ENCODE measurements at places on chromosomes 13 and 19. TPM values are rescaled to one million over a fixed set of nuclear protein-coding genes. Genes with fewer than 3 reads are reported as not detected.

DNA sequence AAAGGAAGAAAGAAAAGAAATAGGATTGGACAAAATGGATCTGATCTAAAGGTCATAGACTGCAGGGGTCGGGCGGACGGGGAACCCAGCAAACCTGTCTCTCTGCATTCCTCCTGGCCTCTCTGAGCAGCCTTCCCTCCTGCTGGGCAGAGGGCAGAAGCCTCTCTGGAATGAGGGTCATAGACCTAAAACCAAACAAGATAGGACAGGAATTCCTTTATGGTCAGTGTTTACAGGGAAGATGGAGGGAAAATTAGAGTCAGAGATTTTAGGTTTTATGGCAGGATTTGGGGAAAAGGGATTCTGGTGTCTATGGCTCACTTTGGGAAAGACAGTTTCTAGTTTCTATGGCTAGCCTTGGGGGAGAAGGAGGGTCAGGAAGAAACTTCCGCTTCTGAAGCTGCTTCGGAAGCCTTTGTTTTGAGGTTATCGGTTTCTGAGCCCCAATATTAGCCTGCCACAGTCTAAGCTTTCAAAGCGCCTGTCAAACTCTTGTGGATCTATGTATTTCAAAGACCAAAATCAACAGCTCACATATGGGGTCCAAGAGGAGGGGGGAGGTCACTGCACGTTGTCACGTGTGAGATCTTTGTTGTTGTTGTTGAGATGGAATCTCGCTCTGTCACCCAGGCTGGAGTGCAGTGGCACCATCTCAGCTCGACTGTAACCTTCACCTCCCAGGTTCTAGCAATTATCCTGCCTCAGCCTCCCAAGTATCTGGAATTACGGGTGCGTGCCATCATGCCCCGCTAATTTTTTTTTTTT, 18.9 kb upstream of the DPRX start:
- DNase-seq: no peak

PGLYRP1 gene
- total RNA-seq: not detected

CYP4F12 gene
- 6.3 TPM for total RNA-seq

LCP1 gene
- 77.8 TPM for total RNA-seq

KASH5 gene
- total RNA-seq: not detected

GRCh38 chr19:32555786-32556185, 25.2 kb upstream of the PDCD5 start:
- no peak for DNase-seq

ZNF808 gene
- total RNA-seq: 11.6 TPM

- no peak for DNase-seq
Observed at GRCh38 chr19:7905859-7906258, 2.2 kb downstream of the MAP2K7 start.

DNA sequence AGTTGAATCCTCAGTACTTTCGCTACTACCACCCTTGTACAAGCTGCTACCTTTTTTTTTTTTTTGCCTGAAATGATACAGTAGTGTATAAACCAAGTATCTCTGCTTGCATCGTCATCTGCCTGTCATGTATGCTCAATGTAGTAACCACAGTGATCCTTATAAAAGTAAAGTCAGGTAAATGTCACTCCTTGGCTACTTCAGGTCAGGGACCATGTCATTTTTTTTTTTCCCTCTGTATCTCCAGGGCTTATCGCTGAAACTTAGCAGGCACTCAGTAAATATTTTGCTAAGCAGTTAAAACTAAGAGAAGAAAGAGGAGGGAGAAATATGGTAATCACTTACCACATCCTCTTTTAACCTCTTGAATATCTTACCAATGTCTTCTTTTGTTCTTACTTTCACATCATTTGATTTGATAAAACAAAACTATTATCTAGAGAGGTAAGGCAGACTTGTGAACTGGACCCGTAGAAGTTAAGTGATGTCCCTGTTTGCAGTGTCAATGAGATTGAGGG, 96.8 kb upstream of the KLF12 start:
- no peak for DNase-seq

GRCh38 chr13:98581381-98581780, 4.5 kb upstream of the STK24 start:
- DNase-seq: no peak

TNNI3 gene
- total RNA-seq: not detected

OR7A5 gene
- not detected for total RNA-seq

FAAP24 gene
- 12.5 TPM for total RNA-seq

- no peak for DNase-seq
Observed at GRCh38 chr13:22138947-22139346, 468.1 kb downstream of the FGF9 start.

GRCh38 chr19:55242517-55242916, 14.0 kb upstream of the TMEM86B start:
- no peak for DNase-seq

ZNF546 gene
- 4.2 TPM for total RNA-seq

PCDH20 gene
- 12.7 TPM for total RNA-seq

SIAH3 gene
- total RNA-seq: not detected

- DNase-seq: no peak
Observed at GRCh38 chr13:110182003-110182402, 125.0 kb downstream of the COL4A1 start.

GRCh38 chr13:88303605-88304004, 632.4 kb downstream of the SLITRK5 start:
- no peak for DNase-seq

DNA sequence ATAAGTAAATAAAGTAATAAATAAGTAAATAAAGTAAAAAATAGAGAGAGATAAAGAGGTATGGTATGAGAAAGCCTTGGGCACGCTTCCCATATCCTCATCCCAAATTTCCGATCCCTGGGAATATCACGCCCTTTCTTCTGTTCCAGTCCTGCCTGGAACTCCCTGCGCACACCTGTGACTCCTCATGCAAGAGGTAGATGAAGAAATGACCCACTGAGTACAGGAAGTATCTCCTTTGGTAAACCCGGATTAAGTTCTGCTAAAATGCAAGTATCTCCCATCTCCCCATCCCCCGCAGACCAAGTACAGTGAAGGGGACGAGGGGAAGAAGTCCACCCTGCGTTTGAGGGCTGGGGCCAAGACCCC, 399 bp upstream of the ZNF136 start:
- DNase-seq: no peak

- DNase-seq: no peak
Observed at GRCh38 chr13:37326334-37326733, 220.9 kb upstream of the CSNK1A1L start.

RASIP1 gene
- total RNA-seq: 0.14 TPM

Measured in H4 (cell line).